Lung microvascular endothelial cell (primary cell): ENCODE measurements at places on chromosomes 2 and 18. TPM values are rescaled to one million over a fixed set of nuclear protein-coding genes. Genes with fewer than 3 reads are reported as not detected.

The ROCK2 gene
- 31.8 and 37.1 TPM in 2 replicates for total RNA-seq

DNA sequence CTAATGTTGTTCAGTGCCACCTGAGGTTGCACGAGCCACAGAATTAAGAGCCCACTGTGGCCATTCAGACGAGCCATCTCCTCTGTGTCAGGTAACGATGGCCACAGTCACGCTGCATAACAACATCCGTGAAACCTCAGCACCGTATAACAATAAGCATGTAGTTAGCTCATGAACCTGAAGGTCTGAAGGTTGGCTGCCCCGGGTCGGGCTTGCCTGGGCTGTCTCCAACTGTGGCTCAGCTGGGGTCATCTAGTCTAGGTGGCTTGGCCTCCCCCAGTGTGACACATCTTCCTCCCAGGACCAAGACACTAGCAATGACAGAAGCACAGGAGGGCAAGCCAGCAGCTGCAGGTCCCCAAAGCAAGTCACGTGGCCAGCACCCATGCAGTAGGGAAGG lies 258.0 kb downstream of the GLI2 start:
- no peak for DNase-seq

The CDH19 gene
- under 0.01 TPM in 1 of 2 replicates, not detected in the other for total RNA-seq

- no peak for DNase-seq
Measured at GRCh38 chr2:11067221-11068078, 87.8 kb upstream of the SLC66A3 start.

DNA sequence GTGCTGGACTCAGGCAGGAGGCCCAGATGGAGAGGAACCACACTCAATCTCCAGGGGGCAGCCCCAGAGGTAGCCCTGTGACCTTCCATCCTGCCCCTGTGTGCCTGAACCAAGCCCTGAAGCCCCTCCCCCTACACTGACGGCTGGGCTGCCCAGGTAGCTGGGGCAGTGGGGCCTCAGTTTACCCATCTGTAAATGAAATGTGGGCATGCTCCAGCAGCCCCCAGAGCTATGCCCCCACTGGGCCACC lies 15.8 kb downstream of the CROCC2 start:
- no peak for DNase-seq

GRCh38 chr2:46036929-46037328 lies 260.3 kb upstream of the EPAS1 start:
- no peak for DNase-seq

DNA sequence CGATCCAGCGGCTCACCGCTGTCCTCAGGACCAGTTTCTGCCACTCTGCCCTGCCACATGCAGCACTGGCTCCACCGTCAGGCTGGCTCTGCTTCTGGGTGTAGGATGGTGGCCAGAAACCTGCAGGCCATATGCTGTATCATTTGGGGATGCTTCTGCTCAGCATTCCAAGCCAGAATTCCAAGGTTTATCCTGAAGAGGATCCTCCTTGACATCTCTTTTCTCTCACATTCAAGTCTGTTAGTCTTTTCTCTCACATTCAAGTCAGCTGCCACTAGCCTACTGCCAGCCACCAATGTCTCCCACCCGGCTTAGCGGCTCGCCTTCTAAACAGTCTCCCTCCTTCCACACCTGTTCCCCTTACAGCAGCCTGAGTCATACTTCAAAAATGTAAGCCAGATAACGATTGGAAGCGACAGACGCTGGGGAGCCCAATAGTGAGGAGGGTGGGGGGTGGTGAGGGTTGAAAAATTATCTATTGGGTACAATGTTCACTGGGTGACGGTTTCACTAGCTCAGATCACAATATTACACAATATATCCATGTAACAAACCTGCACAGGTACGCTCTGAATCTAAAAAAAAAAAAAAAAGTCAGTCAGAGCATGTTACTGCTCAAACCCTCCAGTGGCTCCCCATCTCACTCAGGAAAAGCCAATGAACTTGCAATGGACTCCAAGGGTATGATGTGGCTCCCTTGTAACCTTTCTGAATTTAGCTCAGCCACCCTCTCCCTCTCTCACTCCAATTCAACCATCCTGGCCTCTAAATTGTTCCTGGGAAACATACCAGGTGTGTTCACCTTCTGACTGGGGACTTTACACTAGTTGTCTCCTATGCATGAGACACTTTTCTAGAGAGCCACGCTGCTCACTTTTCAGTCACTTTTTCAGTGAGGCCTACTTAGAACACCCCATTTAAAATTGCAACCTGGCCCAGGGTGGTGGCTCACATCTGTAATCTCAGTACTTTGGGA lies 38.8 kb upstream of the SP3 start:
- no peak for DNase-seq

The GLI2 gene
- under 0.01 TPM in 1 of 2 replicates, not detected in the other for total RNA-seq
